ENCODE measurements at places on chromosomes 7 and 10.

- DNase-seq: no peak
Observed at GRCh38 chr10:34147641-34148304, 667.3 kb downstream of the PARD3 start.

DNA sequence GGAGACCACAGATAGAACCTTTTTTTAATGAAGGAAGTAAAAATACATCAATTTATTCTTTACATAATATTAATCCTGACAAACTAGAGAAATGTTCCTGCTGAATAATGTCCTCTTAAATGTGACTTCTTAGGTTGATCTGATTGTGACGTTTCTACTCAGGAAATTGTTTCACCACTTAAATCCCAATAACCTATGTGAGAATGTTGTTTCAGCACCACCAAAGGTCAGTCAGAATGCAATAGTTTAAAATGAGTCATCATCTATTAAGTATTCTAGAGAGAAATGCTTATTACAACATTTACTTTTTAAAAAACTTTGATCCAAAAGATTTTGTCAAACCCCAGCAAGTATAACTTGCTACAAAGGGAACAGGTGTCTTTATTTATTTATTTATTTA is 155.4 kb upstream of the CACNA2D1 start:
- no peak for DNase-seq

DNA sequence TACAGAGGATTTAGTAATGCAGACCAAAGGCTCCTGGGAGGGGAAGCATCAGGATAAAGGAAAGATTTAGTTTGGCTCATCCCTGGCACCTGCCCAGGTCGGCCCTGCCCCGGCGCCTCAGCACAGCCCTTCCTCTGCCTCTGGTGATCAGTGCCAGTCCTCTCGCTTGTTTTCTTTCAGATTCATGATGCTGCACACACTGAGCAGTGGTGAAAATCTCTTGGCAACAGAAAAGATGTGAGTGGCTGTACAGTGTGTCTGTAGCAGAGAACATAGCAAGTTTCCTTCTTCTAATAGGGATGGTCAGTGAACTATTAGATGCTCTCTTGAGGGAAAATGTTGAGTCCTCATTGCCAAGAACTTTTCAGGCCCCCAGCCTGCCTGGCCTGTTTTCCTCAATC is 994.1 kb downstream of the KCNMA1 start:
- DNase-seq: no peak

DNA sequence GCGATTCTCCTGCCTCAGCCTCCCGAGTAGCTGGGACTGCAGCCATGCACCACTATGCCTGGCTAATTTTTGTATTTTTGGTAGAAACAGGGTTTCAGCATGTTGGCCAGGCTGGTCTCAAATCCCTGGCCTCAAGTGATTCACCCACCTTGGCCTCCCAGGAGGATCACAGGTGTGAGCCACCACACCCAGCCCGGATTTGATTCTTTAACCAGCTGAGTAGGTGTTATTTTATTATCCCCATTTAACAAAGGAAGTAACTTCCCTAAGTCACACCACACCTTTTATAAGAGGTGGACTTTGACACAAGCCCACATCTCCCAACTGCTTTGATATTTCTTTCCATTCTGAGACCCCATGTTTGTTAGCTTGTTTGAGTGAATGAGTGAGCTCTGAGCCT is 25.0 kb downstream of the SLC25A28 start:
- DNase-seq: no peak

DNA sequence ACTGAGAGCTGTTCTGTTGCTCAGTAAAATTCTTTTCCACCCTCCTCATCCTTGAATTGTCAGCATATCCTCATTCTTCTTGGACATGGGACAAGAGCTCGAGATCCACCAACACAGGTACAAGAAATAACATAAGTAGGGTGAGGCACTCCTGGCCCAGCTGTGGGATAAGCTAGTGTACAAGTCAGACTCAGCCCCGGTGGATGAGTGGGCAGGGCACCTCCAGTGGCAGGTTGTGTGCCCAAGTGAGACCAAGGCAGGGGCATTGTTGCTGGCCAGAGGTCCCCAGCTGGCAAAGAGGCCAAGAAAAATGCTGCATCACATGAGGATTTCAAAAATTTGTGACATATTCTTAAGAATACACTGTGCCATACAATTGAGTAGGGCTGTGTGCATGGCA is 402.0 kb upstream of the ZWINT start:
- DNase-seq: no peak

- DNase-seq: no peak
Observed at GRCh38 chr7:44615793-44616192, 9.4 kb downstream of the OGDH start.

- DNase-seq: no peak
Observed at GRCh38 chr10:24118246-24118645, 90.7 kb upstream of the KIAA1217 start.

DNA sequence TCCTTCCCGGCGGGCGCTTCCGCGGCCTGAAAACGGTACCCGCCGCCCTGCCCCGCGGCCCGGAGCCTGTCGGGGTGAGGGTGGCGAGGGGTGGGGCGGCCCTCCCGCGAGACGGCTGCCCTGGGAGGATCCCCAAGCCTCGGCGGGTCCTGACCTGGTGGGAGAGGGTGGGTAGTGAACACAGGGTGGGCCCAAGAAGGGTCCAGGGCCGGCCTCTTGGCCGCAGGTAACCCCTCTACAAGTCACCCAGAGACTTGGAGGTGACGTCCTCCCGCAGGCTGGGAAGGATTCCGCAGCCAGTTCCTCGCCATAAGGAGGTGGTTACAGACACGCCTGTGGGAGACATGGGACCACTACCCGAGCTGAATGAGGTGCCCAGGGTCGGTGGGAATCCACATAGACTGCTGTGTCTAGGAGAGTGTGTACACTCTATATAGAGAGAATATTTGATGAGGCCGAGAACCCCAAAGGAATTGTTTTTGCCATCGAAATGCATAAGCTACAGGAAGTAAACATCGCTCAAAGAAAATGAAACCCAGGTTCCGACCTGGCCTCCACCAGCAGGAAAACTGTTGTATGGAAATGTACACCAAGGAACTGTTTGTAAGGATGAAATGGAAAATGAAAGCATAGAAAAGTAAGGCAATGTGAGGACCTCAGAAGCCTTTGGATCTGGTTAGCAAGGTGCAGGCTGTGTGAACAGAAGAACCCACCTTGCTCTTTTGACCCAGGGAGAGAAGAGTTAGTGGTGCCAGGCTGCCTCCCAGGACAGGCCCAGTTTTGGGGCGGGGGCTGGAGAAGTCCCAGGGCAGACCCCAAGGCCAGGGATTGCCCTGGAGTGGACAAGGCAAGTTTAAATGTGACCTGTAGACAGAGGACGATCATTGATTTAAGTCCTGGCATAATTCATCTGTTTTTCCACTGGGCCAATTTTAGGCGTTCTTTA is 659 bp downstream of the OPTN start:
- no peak for DNase-seq

GRCh38 chr7:139084709-139085108 is 24.8 kb downstream of the ZC3HAV1 start:
- DNase-seq: no peak

- no peak for DNase-seq
Observed at GRCh38 chr10:100654782-100655325, 90.5 kb upstream of the PAX2 start.

- DNase-seq: no peak
Observed at GRCh38 chr7:51275532-51275931, 41.1 kb downstream of the COBL start.

Data from stimulated activated CD8-positive, alpha-beta memory T cell treated with anti-CD3 and anti-CD28 coated beads, Interleukin-2, amount 100 ng/mL, for 48 hours (primary cell).